H9 (cell line): ENCODE measurements at places on chromosomes 3 and 15.

DNA sequence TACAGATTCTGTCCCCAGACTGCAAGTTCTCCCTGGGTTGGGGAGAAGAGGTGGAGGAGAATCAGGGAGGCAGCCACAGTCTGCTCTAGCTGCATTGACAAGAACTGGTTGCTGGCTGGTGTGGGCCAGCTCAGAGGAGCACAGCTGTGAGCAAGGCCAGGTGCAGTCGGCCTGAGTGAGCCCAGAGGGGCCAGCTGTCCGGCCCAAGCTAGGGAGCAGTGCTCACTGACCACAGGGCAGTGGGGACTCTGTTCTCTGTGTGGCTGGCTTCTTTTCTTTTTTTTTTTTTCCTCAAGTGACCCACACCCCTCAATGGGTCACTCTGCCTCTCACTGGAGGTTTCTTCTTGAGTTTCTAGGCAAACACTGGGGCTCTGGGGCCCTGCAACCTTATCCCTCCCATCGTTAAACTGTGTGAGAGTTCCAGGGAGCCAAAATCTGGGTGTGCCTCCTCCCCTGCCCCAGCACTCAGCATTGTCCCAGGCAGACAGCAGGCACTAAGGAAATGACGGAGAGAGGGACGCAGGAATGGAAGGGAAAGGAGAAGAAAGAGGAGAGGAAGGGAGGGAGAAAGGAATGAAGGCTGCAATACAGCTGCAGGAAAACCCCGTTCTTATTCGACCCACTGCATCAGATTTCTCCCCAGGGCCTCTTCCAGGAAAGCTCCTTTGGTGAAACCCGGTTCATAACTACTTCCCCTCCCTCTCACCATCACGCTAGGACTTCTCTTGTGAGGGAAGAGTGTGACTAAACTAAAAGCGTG lies 37.7 kb upstream of the HES1 start:
- DNase-seq = no peak

- peak; percentile 90 for DNase-seq
Observed at GRCh38 chr3:46078712-46079400, 51.6 kb upstream of the XCR1 start.

GRCh38 chr3:70984776-70985482 lies 598.6 kb downstream of the FOXP1 start:
- DNase-seq = no peak

GRCh38 chr3:54120657-54121413 lies 1.5 kb upstream of the CACNA2D3 start:
- peak; percentile 69 for DNase-seq

DNA sequence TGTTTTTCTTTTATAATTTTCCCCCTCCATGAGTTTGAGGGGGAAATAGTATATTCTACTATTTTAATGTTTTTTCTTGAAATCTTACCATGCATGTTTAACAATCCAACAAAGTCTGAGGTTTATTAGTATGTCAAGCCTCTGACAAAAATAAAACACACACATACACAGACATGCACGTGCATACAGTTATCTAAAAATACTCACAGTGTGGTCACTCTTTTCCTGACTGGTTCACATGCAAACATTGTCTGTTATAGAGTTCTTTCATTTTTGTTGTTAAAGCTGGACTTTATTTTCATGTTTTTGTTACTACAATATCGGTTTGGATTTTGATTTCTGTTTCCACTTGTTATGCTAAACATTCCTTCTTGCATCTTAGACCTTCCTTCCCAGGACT lies 236.6 kb downstream of the MFSD1 start:
- no peak for DNase-seq

- DNase-seq = no peak
Observed at GRCh38 chr3:99856437-99857220, 39.0 kb downstream of the CMSS1 start.

DNA sequence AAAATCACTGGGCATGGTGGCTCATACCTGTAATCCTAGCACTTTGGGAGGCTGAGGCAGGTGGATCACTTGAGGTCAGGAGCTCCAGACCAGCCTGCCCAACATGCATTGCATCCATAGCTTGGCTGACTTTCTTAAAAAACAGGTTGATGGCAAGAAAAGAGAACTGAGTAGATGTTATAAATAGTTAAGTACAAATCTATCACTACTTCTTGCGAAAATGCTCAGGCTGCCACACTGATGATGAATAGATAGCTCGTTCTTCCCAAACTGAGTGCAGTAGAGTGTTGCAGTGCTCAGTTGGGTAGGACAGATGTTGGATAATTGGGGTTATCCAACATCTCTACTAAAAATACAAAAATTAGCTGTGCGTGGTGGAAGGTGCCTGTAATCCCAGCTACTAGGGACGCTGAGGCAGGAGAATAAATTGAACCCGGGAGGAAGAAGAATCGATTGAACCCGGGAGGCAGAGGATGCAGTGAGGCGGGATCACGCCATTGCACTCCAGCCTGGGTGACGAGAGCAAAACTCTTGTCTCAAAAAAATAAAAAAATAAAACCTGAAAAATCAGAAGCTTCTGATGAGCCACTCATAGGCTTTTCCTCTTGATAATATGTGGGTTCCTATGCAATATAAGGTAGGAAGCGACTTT lies 1.2 kb downstream of the BTLA start:
- DNase-seq = no peak
